ENCODE measurements at places on chromosomes 12 and 14. TPM values are rescaled to one million over a fixed set of nuclear protein-coding genes. Genes with fewer than 3 reads are reported as not detected.

SCN8A gene
- total RNA-seq: 2.5 TPM

KRT77 gene
- not detected for total RNA-seq

PIANP gene
- total RNA-seq: not detected

GDF3 gene
- total RNA-seq: 0.96 TPM

PYGL gene
- 55.3 TPM for total RNA-seq

STAC3 gene
- 0.65 TPM for total RNA-seq

TRIM9 gene
- total RNA-seq: under 0.01 TPM

ABCC9 gene
- under 0.01 TPM for total RNA-seq

SLC39A2 gene
- not detected for total RNA-seq

WNT1 gene
- not detected for total RNA-seq

LAG3 gene
- 0.33 TPM for total RNA-seq

SLC25A47 gene
- 0.33 TPM for total RNA-seq

KCNJ8 gene
- total RNA-seq: under 0.01 TPM

FOXG1 gene
- not detected for total RNA-seq

ADCY4 gene
- total RNA-seq: 55.1 TPM

SLC38A4 gene
- 0.33 TPM for total RNA-seq

TAS2R7 gene
- total RNA-seq: 0.48 TPM

HSPB8 gene
- total RNA-seq: 7.0 TPM

IKZF4 gene
- total RNA-seq: 0.67 TPM

EGLN3 gene
- 5.2 TPM for total RNA-seq

SVOP gene
- total RNA-seq: not detected

KCNH3 gene
- total RNA-seq: not detected

RHOJ gene
- total RNA-seq: 209 TPM

G2E3 gene
- 11.1 TPM for total RNA-seq

IQSEC3 gene
- total RNA-seq: not detected

KRT2 gene
- total RNA-seq: not detected

UNG gene
- total RNA-seq: 29.4 TPM

KLRG1 gene
- 1.3 TPM for total RNA-seq

FZD10 gene
- total RNA-seq: not detected

CMTM5 gene
- total RNA-seq: not detected

GUCY2C gene
- not detected for total RNA-seq

ANKLE2 gene
- total RNA-seq: 82.3 TPM

SYT1 gene
- total RNA-seq: 2.9 TPM

FAM186B gene
- total RNA-seq: 0.65 TPM

R3HDM2 gene
- total RNA-seq: 13.6 TPM

TTC7B gene
- 59.6 TPM for total RNA-seq

C12orf56 gene
- not detected for total RNA-seq

CLEC6A gene
- total RNA-seq: not detected

SLC25A21 gene
- total RNA-seq: 1.3 TPM

C12orf60 gene
- total RNA-seq: 2.2 TPM

TAS2R20 gene
- total RNA-seq: 3.9 TPM

TAS2R14 gene
- 2.3 TPM for total RNA-seq

OR6C2 gene
- total RNA-seq: not detected

USP5 gene
- 105 TPM for total RNA-seq

MYO1H gene
- not detected for total RNA-seq

KRT71 gene
- total RNA-seq: not detected

GARIN6 gene
- total RNA-seq: not detected
